COR-L47 (cell line): ENCODE measurements at places on chromosomes 12 and 14.

DNA sequence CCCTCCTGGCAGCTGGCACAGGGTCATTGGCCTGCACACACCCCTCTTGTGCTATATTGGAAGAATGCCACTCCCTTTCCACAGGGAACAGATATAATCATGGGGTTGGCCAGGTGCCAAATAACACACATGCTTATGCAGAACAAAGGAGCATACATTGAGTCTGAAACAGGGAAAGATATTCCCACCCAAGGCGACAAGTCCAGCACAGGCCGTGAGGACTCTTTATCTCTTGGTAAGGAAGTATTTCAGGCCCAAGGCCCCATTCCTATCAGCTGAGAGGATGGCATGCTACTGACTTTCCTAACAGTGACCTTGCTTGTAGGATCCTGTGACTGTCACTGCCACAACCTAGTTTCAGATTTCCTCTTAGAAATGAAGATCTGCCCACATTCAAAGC is 59.0 kb upstream of the STXBP6 start:
- DNase-seq = peak; percentile 92

DNA sequence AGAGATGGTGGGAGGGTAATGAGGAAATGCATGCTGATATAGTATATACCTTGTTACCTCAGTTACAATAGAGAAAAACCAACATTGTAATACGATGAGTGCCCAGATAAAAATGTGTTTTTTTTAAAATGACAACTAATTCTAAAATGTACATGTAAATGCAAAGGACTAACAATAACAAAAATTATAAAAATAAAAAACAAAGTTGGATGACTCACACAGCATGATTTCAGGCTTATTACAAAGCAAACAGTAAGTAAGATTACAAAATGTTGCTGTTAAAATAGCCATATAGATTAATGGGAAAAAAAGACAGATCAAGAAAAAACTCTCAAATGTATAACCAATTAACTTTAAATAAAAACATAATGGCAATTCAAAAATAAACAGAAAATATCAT is 1099.4 kb downstream of the FSCB start:
- no peak for DNase-seq

DNA sequence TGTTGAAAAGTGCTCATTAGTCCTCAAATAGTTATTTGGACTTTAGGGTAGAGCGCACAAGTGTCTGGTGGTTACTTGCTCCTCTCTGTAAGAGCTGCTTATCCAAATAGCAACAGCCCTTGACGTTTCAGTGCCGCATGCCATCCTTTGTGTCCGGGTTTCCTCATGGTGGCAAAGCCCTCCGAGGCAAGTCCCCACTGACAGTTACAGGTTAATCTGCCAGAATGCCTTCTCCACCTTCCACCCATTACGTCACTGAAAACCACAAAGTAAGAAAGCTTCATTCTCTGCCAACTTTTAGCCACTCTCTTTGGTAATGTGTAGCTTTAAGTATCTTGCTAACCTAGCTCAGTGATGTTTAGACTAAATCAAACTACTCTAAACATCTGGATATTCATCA is 78.6 kb downstream of the POLR3B start:
- DNase-seq = no peak

DNA sequence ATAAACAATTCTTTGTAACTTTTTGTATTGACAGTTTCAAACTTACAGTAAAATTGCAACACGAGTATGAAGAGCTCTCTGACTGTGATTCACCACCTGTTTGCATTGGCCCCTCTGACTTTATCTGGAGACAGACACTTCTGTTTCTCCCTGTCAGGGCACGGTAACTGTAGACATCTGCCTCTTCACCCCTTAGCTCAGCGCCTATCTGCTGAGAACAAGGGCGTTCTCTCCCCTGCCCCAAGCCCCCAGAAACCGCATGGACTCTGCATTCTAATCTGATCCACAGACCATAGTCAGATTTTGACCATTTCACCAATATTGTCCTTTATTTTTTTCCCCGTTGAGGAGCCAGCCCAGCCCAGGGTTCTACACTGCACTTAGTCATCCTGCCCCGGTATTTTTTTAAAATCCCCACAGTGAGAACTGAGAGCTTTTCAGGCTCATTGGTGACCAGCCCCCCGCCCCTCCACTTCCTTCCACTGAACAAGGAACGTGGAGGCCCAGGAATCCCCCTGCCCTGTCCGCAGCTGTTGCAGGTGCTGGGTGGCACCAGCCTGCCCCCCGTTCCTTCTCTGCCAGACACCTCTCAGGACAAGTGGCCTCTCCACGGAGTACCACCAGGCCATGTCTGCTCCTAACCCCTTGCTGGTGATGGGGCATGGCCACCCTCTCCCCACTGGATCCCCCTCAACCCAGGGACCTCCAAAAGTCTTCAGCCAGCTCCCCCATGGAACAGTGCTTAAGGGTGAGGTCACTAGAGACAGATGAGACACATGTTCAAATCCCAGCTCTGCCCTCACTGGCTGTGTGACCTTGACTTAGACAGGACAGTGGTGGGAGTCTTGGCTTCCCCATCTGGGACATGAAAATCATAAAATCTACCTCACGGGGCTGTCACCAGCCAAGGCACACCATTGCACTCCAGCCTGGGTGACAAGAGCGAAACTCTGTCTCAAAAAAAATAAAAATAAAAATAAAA is 11.2 kb downstream of the RHOF start:
- no peak for DNase-seq

- no peak for DNase-seq
Measured at GRCh38 chr14:103001651-103002396, 55.5 kb downstream of the CDC42BPB start.

DNA sequence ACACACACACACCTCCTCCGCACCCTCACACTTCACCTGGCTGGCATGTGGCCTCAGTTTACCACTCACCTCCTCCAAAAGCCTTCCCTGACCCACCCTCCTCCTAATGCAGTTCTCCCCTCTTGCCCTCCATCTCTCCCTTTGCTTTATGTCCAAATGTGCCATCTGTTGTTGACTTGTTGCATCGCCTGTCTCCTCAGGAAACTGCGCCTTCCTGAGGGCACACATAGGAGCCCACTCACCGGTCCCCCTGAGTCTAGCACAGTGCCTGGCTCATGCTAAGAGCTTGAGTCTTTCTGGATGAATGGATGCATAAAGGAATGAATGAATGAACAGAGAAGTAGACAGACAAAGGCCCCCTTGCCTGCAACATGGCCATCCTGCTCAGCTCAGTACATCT is 34.0 kb downstream of the MVK start:
- no peak for DNase-seq

DNA sequence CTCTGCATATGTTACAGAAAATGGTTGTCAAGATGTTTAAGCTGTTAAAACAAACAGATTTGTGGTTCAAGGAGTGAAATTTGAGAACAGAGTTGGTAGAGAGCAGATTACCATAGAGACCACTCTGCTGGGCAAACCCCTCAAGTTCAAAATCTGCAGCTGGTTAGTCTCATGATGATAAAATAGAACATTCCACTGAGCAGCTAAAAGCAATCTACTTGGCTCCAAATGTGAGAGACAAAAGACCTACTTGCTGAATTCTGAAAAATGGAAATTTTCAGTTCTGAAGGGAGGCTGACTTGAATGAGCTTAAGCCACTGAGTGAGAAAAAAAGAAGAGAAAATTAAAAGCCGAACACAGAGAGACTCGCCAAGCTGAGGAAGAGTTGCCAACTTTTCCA is 519.3 kb downstream of the NOVA1 start:
- DNase-seq = no peak

- no peak for DNase-seq
Measured at GRCh38 chr12:131370321-131370720, 340.6 kb upstream of the SFSWAP start.

DNA sequence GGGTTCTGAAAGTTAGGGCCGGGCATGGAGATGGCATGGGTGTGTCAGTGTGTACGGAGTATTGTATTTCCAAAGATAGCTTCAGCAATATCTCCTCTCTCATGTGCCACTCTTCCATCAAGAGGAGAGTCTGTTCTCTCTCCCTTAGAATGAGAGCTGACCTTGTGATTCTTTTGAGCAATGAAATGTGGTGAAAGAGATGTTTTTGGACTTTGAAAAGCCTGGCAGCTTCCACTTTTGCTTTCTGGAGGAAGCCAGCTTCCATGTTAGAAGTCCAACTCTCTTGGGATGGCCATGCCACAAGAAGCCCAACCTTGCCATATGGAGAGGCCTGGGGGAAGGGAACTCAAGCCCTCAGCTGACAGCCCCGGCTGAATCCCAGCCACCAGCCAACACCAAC is 72.4 kb upstream of the GZMB start:
- DNase-seq = no peak

DNA sequence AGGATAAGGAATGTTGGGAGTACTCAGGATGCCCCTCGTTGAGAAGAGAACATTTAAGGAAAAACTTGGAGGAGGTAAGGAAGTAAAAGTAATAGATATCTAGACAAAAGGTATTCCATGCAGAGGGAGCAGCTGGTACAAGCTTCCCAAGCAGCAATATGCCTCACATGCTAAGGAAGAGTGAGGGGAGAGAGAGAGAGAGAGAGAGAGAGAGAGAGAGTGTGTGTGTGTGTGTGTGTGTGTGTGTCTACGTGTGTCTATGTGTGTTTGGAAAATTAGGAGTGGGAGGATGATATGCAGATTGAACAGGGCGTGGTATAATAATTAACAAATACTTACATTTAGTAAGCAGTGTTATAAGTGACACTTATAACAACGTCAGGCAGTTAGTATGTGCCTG is 9.2 kb upstream of the PARP11 start:
- DNase-seq = no peak

DNA sequence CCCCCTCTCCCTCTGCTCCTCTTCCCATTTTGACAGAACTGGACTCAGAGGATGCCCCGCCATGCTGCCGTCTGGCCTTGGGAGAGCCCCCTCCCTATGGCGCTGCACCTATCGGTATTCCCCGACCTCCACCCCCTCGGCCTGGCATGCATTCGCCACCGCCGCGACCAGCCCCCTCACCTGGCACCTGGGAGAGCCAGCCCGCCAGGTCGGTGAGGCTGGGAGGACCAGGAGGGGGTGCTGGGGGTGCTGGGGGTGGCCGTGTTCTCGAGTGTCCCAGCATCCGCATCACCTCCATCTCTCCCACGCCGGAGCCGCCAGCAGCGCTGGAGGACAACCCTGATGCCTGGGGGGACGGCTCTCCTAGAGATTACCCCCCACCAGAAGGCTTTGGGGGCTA is 1.5 kb downstream of the NFATC4 start:
- no peak for DNase-seq

DNA sequence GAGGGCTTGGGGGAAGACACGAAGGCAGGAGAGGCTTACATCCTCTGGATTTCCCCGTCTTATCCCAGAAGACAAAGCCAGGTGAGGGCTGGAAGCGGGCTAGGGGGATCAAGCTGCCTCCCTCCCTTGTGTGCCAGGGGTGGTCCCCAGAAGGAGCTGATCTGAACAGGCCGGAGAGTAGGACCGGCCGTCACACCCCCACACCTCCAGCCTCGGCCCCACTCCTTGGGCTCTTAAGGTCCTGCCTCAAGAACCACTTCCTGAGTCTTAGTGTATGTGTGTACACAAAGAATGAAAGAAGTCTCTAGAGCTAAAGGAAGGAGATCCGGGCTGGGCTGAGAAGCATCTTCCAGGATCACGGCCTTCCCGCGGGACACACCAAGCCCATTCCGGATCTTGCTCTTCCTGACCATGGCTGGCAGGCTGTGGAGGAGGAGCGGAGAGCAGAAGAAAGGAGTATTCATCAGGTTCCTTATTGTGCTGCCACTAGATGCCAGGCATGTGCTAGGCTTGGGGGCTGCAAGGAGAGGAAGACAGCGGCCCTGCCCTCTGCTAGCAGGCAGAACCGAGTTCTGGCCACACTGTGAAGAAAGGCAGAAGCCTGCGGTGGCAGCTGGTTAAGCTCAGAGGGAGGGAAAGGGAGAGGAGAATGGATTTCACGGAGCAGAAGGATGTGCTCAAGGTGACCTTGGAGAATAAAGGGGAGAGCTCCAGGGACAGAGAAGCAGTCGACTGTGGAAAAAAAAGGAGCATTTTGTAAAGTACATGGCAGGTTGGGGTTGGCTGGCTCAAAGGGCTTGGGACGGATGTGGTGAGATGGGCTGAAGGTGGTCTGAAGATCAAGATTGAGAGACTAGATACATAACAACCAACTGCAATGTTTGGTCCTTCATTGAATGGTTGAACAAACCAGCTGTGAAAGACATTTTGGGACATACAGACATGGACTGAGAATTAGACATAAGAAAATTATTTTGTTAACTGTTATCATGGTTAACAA is 1.3 kb upstream of the CD63 start:
- DNase-seq = peak; percentile 36

DNA sequence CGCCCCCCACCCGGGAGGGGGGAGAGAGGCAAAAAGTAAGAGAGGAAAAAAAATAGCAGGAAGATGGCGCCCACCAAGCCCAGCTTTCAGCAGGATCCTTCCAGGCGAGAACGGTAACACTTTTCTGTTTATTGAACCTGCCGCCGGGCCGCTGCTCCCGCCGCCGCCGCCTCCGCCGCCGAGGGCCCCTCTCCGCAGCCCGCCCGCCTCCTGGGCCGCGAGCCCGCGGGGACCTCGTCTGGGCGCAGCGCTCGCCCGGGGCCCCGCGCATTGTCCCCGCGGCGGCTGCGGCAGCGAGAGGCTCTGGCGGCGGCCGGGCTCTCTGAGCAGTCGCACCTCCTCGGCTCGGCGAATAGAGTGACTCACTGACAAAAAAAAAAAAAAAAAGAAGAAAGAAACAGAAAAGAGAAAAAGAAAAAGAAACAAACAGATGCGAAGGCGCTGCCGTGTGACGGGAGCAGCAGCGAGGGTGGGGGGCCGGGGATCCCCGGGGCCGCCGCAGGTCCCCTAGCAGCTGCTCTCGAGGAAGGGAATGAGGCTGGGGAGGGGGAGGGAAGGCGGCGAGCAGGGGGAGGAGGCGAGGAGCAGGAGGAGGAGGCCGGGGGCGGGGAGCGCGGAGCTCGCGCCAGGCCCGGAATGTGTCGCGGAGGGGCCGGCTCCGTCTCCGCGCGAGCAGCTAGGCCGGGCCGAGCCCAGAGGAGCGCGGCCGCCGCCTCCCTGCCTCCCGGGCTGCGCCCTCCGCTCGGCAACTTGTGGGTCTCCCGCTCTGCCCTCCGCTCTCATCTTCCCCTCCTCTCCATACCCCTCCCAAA is 781 bp downstream of the NPAS3 start:
- DNase-seq = peak; percentile 51

DNA sequence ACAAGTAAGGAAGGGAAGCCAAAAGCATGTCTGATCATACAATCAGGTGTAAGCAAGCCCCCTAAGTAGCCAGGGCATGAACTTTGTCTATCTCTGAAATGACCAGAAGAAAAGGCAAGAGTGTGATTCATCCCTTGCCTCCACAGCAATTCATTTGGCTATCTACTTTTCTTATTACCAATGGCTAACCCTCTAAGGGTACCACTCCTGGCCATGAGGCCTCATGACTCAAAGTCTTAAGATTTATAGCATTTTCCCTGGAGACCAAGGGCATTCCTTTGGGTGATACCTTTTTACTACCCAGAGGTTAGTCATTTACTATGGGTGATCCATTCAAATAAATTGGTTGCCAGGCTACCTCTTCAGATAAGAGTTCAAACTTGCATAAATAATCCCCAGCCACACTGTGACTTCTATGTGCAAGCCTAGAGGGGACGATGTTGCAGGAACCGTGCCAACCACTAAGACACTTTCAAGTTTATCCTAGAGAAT is 1.5 kb upstream of the LGALS3 start:
- no peak for DNase-seq
